Caki2 (cell line): ENCODE measurements at places on chromosomes 12 and 14. TPM values are rescaled to one million over a fixed set of nuclear protein-coding genes. Genes with fewer than 3 reads are reported as not detected.

DNA sequence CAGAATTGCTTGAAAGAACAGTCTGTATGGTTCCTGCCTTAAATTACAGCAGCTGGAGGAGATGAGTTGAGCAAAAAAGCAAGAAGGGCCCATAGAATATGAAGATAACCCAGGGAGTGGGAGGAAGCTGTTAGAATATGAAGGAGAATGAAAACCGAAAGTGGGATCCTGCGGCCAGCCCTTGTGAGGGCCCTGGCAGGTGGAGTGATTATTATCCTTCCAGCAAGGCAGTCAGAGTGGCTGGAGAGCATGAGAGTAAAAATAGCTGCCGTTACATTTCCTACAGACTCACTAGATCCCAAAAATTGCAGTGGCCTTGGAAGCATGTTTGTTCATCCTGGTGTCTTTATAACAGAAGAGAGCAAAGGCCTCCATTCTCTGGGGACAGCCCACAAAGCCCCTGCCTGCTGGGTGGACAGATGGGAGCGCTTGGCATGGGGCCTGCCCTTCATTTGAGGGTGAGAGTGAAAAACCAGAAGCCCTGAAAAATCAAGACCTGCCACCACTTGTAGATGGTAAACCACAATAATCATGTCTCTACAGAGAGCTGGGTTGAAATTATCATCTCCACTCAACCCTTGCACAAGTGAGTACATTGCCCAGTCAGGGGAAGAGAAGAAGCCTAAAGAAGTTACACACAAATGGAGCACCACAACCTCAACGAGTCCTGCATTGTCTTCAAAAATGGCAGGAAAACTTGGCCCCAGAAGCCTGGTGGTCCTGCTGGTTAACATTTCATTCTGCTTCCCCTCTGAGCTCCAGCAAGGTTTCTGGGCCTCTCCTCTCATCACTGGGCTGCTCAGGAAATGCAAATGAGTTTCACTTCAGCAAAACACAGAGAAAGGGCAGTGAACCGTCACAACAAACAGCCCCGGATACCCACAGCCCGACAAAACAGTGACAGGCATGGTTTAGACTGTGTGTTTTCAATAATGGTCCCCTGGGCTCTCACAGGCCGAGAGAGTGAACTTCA is 20.5 kb downstream of the ZDHHC22 start:
- DNase-seq: no peak

Gene SCNN1A
- 0.12 and 5.7 TPM in 2 replicates for total RNA-seq

Gene PROX2
- not detected in 2 replicates for total RNA-seq

- no peak for DNase-seq
These were observed 8.1 kb downstream of the ISCA2 start for GRCh38 chr14:74501691-74502090.

GRCh38 chr14:77055981-77056380 is 27.5 kb upstream of the IRF2BPL start:
- DNase-seq: no peak

DNA sequence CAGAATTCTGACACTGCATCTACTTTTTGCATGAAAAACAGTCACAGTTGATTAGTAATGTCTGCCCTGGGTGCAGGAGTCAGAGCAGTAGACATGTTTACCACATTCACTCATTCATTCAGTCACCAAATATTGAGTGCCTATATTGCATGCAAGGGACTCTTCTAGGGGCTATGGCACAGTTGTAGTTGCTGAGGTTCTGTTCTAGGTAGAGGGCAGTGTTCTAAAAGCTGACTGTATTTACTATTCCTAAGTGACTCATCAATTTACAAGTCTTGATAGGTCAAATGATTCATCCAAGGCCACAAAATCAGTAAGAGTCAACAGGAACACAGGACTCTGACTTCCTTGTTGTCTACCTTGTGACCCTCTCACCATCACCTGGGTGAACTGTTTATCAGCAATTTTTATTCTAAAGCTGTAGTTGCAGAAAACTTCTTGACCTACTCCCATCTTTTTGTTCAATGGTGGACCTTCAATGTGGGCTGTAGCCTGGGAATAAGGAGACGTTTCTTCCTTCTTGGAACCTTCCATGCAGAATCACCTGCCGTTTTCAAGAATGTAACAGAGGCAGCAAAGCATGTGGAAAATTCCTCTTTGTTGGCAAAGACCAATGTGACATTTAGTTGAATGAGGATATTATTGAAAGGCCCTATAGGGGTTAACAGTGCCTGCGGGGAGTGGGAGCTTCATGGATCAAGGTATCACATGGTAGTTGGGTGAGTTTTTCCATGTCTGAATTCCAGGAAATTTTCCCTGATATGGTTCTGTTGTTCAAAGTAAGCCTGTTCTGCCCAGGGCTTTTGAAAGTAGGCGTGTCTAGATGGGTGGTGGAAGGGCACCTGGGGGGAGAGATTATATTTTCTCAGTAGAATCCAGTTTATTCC is 223.2 kb downstream of the KTN1 start:
- DNase-seq: peak; percentile 78

DNA sequence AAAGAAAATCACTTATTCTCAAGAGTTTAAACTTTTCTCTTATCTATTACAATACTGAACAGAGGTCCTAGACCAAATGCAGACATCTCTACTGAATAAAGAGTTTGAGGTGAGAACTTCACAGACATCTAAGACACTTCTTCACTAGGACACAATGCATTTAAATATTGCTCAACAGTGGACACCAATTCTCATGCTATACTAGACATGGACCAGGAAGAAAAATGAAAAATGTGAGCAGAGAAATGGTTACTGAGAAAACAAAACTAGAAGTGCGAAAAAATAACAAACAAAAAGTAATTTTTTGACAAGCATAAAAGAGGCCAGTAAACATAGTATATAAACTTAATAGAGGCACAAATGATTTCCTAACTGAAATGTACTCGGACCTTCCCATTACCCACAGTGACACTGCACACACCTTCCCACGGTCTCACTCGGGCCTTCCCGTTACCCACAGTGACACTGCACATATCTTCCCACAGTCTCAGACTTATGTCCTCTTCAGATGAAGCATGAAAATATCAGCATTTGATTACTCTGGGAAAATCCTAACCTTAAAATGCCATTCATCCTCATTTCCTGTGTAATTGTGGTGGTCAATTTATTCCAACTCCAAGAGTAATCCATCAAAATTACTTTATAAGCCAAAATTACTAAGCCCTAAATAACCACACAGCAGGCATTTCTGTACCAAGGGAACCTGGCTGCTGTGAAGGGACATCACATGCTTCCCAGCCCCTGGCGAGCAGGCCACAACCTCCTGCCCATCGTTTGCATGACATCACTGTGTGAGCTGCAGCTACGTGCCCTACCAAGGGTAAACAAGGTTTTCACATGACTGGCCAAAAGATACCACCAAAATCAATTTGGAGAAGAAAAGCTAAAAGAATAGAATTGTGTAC is 6.4 kb downstream of the SLC15A4 start:
- DNase-seq: peak; percentile 84

- DNase-seq: peak; percentile 49
These were observed 3.5 kb downstream of the AICDA start for GRCh38 chr12:8609061-8609570.

DNA sequence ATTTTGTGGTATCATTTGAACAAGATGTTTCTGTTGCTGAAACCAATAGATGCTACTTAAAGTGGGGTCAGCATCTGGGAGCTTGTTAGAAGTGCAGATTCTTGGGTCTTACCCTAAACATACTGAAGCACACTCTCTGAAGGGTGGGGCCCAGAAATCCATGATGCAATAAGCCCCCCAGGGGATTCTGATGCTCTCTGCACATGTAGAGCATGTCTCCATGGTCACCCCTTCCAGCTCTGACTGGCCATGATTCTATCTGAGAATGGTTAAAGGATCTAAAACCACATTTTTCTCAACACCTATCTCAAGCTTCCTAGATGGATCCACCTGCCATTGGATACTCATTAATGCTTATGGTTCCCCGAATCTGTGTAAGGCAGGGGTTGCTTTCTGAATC is 20.4 kb downstream of the JDP2 start:
- no peak for DNase-seq

Gene PTGES3
- total RNA-seq: 117 and 129 TPM in 2 replicates

- no peak for DNase-seq
These were observed 38.0 kb downstream of the ABCD2 start for GRCh38 chr12:39581592-39581991.

DNA sequence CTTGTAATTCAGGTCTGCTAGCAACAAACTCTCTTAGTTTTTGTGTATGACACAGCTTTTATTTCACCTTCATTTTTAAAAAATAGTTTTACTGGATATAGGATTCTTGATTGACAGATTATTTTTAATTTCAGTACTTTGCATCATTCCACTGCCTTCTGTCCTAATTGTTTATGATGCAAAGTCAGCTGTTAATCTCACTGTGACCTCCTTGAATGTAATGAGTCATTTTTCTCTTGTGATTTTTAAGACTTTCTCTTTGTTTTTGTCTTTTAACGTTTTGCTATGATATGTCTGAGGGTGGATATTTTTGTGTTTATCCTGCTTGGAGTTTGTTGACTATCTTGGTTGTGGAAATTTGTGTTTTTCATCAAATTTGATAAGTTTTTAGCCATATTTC is 126.3 kb upstream of the FBXO33 start:
- no peak for DNase-seq

DNA sequence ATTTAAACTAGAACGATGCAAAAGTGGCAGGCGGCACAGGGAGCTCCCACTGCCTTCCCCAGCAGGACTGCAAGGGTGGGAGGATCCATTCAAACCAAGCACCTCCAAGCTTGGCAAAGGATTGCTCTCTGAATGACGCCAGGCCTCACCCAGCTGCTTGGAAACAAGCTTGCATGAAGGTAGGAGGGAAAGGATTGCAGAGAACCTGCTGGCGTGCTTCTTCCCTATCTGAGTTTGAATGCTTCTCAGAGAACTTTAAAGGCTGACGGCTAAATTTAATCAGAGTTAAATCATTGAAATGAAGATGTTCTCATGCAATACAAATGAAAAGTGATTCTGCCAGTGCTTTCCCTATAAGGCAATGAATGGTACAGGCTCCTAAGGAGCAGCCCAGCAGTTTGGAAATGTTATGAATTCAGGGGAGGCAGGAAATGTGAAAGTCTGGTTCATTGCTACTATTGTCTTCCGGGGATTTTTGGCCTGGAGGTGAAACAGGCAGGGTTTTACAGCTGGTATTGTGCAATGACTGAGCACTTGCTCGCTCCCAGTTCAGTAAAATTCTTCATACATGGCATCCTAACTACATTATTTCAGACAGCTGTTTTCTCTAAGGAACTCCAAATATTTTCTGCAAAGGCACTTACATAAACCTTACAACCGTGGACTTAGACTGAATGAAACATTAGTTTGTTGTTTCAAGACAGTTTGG is 31.9 kb upstream of the DUSP6 start:
- no peak for DNase-seq

GRCh38 chr12:71947645-71948105 is 9.0 kb downstream of the TPH2 start:
- DNase-seq: peak; percentile 22

- no peak for DNase-seq
These were observed 3.8 kb downstream of the PTPN11 start for GRCh38 chr12:112422531-112422930.

- DNase-seq: peak; percentile 7
These were observed 31.4 kb downstream of the MAP1LC3B2 start for GRCh38 chr12:116590561-116590960.

- DNase-seq: no peak
These were observed 41.5 kb downstream of the BCL11B start for GRCh38 chr14:99230208-99231151.

GRCh38 chr12:79644274-79645234 is 46.2 kb downstream of the PAWR start:
- no peak for DNase-seq

- peak; percentile 66 for DNase-seq
These were observed 88.0 kb upstream of the TMEM260 start for GRCh38 chr14:56491299-56492285.

GRCh38 chr14:105093038-105093430 is 27.8 kb upstream of the GPR132 start:
- DNase-seq: peak; percentile 70

GRCh38 chr14:105409364-105409763 is 10.3 kb upstream of the MTA1 start:
- DNase-seq: no peak

- DNase-seq: no peak
These were observed 12.5 kb downstream of the CHGA start for GRCh38 chr14:92935446-92935845.

GRCh38 chr12:113751513-113751912 is 214.6 kb downstream of the RBM19 start:
- DNase-seq: no peak

Gene NUAK1
- total RNA-seq: 3.7 and 5.4 TPM in 2 replicates

DNA sequence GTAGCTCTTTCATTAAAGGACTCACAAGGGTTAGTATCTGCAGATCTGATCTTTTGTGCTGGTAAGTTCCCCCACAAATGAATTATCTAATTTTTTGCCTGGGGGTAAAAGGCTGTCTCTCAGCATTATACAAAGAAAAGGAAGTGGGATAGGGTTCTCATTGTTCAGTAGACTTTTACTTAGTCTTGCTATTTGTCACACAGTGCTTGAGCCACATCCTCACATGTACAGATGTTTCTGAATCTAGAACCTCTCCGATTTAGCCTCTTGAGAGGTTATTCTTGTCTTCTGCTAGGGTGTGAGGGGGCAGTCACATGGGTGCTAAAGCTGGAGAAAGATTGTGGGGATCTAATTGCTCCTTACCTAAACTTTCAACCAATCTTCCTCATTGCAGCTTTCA is 93.0 kb downstream of the SLC41A2 start:
- DNase-seq: no peak

GRCh38 chr12:89653-90052 is 23.1 kb downstream of the IQSEC3 start:
- no peak for DNase-seq

Gene CLEC7A
- not detected in 2 replicates for total RNA-seq

DNA sequence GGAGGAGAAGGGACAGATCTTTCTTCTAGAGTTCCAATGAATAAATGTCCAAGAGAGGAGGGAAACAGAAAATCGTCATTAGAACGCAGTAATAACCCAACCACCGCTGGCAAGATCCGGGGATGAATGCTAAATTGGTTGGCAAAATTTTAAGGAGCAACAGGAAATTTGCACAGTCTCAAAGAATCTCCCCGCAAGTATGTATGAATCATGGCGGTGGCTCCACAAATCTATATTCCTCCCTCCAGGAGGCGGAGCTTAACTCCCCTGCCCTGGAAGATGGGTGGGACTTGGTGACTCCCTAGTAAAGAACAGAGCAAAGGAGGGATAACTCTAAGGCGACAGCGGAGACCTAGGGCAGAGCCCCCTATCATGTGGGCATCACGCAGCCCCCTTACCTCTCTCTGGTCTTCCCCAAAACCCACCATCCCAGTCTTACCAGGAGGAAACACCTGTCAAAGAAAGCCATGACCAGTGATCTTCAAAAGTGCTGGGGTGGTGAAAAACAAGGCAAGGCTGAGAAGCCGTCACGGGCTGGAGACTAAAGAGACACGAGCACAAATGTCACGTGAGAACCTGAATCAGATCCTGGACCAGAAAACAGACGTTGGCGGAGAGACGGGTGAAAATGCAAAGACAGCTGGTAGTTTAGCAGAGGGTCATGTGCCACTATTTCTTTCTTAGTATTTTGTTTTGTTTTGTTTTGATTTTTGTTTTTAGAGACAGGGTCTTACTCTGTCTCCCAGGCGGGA is 125.8 kb downstream of the NCOR2 start:
- peak; percentile 19 for DNase-seq

- no peak for DNase-seq
These were observed 15.2 kb upstream of the CFAP54 start for GRCh38 chr12:96474206-96474605.
